ENCODE measurements at places on chromosomes 2 and 18.

DNA sequence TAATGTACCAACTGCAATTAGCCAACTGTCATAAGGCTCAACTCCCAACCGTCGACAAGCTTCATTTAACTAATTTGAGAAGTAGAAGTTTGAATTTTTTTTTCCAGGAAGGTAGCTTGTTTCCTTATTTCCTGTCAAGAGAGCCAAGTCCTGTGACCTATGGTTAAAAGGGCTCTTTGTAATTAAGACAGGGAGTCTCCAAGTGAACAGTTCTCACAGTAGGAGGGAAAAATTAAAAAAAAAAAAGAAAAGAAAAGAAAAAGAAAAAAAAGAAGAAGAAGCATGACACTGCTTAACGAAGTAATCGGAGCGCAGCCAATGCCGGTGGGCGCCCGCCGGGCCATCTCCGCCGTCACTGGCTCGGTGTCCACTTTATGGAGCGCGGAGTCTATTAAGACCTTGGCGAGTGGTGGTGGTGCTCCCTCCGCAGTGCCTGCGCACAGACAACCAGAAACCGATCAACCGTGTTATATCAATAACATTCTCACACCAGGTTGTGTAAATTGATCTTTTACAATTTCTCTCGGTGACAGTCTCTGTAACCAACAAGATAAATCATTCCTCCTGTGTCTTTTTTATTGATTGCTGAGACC, 197.2 kb upstream of the POU3F3 start:
- DNase-seq, result no peak

GRCh38 chr2:11155381-11156035, at the start of gene SLC66A3:
Gene SLC66A3 (plus strand): TSS chr2:11155467. CDS start chr2:11155547, 80 bp downstream.
- DNase-seq, result peak; percentile 66

DNA sequence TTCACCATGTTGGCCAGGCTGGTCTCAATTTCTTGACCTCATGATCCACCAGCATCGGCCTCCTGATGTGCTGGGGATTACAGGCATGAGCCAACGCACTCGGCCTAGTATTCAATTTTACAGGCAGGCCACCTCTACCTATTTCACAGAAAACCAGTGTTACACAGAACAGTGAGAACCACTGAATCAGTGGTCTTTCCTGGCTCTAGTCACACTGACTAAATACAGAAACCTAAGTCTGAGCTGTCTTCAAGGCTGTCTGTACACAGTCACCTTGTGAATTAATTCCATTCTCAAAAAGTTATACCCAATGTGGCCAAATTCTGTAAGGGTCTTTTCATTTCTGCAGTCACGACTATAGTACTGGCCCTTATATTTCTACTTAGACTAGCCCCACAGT, 3.5 kb downstream of the RNF149 start:
- no peak for DNase-seq

GRCh38 chr18:9613550-9614400, 584 bp downstream of the PPP4R1 start:
- DNase-seq, result peak; percentile 6

DNA sequence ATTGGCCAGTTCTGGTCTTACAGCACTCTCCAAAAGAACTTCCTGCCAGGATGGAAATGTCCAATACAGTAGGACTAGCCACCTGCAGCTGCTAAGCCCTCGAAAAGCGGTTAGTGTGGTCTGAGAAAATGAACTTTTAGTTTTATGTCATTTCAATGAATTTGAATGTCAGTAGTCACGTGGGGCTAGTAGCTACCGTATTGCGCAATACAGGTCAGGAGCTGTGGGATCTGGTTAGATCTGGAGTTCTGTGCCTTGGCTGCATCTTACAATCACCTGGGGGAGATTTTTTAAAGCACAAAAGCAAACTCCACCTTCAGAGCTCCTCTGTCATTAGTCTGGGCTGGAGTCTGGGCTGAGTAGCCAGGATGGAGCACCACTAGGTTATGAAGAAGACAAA, 35.9 kb downstream of the C1QL2 start:
- no peak for DNase-seq

DNA sequence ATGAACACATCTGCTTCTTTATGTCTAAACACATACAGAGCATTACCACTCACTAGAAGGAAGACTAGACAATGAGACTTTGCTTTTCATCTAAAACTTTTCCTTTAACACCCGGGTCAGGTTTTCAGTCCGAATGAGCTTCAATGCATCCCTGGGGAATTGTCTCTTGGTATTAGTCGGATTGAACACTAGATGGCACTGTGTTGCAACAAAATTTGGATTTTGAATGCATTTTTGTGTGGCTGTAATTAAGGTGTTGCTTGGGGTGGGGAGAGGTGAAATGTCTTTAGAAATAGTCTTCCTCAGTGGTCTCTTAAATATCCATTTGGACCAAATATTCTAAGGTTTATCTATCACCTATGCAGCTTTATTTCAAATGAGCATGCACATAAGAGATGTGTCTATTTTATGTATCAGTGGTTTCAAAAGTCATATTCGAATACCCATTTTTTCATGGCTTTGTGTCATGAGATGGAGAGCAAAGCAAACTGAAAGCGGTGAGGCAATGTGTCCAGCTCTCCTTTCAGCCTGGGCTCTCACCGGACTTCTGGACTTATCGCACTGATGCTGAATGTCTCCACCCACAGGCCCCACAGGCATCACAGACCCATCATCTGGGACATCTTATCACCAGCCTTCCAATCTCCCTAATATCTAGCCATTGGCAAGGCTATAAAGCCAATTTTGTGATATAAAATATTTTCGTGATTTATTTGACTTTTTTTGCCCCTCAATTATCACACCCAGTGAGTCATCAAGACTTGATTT, 510.3 kb downstream of the RNF144A start:
- no peak for DNase-seq

GRCh38 chr2:142877216-142877838, at the start of gene KYNU:
Gene KYNU (plus strand): TSS chr2:142877664. CDS start chr2:142885368, 7,704 bp downstream.
- DNase-seq, result no peak

GRCh38 chr2:15367715-15368114, 193.4 kb downstream of the NBAS start:
- DNase-seq, result no peak

DNA sequence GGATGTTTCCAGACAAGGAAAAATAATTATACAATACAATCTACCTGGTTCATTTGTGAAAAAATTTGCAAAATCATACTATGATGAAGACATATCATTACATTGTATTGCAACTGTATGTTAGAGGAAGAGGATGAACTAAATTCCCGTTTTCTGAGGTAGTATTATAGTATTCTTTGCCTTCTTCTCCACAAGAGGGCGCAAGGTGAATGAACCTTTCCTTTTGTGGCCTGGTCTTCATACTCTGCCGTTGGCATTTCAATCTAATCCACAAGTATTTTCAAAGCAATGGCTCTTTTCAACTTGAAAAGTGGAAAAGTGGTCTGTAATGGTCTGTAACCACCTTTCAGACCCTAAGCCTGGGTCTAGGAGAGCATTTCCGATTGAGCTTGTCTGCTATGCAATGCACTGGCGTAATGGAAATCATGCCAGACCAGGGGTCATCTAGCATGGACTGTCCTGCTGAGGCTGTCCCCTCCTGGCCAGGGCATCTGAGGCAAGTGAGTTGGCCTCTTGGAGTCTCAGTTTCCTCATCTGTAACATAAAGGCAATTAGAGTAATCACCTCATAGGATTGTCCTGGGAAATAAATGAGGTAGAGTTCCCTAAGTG, 30.8 kb upstream of the ZNF396 start:
- peak; percentile 6 for DNase-seq

- DNase-seq, result no peak
These were observed 107.9 kb upstream of the DLX2 start for GRCh38 chr2:172210599-172210998.

GRCh38 chr2:134682726-134683125, 36.1 kb downstream of the TMEM163 start:
- DNase-seq, result no peak

- DNase-seq, result no peak
These were observed 387.3 kb downstream of the SATB2 start for GRCh38 chr2:199070322-199070949.

- no peak for DNase-seq
These were observed 29.6 kb downstream of the PLB1 start for GRCh38 chr2:28525481-28525880.

- no peak for DNase-seq
These were observed 5.0 kb upstream of the IL18RAP start for GRCh38 chr2:102417946-102418345.

- DNase-seq, result no peak
These were observed 4.7 kb downstream of the CDK5R2 start for GRCh38 chr2:218964041-218964771.

DNA sequence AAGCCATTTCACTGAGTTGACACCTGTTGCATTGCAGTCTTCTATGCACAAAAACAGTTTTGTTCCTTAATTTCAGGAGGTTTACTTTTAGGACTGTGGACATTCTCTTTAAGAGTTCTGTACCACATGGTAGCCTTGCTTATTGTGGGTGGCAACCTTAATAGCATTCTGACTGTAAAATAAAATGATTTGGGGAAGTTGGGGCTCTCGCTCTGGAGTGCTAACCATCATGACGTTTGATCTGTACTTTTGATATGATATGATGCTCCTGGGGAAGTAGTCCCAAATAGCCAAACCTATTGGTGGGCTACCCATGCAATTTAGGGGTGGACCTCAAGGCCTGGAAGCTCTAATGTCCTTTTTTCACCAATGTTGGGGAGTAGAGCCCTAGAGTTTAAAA, 3.4 kb downstream of the CTLA4 start:
- DNase-seq, result no peak

- DNase-seq, result no peak
These were observed 91.5 kb upstream of the LDLRAD4 start for GRCh38 chr18:13126966-13127598.

All from activated CD4-positive, alpha-beta T cell treated with anti-CD3 and anti-CD28 coated beads, Interleukin-2, amount 50 U/mL, for 4 hours (primary cell).